AG09309 (cell line): ENCODE measurements at places on chromosomes 7 and 10.

DNA sequence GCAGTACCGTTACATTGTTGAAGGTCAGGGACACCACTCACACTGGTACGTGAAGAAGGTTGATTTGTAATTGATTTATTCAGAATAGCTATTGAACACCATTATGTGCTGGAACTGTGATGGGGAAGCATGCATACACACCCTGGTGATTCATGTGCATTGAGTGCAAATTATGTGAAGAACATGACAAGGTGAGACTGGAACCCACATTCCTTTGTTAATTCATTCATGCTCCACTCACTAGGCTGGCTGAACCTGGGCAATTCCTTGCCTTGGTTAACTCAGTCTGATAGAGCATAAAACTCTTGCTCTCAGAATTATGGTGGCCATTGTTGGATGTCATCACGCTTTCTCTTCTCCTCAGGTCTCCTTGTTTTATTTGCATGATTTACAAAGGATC lies 67.3 kb upstream of the TPK1 start:
- DNase-seq: no peak

GRCh38 chr7:128790315-128791041 lies 1.3 kb upstream of the CCDC136 start:
- no peak for DNase-seq

- no peak for DNase-seq
These were observed 370.9 kb downstream of the SH2D4B start for GRCh38 chr10:80908611-80909010.

- DNase-seq: no peak
These were observed 96.6 kb upstream of the TMEM196 start for GRCh38 chr7:19869979-19870378.

- DNase-seq: no peak
These were observed 365.6 kb downstream of the ANKRD7 start for GRCh38 chr7:118590107-118590506.

GRCh38 chr10:12271210-12271540 lies 75.2 kb downstream of the CDC123 start:
- DNase-seq: no peak

GRCh38 chr7:78073609-78074382 lies 275.2 kb downstream of the PHTF2 start:
- DNase-seq: no peak

- no peak for DNase-seq
These were observed 42.3 kb downstream of the PRKCQ start for GRCh38 chr10:6537770-6538169.

- no peak for DNase-seq
These were observed 286.6 kb downstream of the ZNF33B start for GRCh38 chr10:42351745-42352144.

- DNase-seq: no peak
These were observed 84.3 kb upstream of the SKAP2 start for GRCh38 chr7:26948617-26949118.

DNA sequence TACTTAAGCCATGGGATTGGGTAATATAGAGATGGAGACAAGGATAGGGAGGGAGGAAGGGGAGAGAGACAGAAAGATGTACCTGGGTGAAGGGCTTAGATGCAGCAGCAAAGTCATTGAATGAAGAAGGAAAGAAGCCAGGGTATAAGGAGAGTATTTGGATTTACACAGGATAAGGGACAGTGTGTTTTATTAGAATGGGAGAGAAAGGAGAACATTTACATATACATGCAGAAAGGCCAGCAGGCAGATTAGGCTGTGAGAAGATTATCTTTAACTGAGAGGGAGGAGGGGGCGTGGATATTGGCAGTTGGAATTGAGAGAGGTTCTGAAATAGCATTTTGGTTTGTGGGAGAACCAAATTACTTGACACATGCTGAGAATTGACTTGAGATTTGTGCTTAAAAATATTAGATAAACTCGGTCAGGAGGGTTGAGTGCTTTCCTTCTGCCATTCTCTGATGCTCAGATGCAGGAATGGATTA lies 161.5 kb upstream of the ZNF804B start:
- DNase-seq: no peak

DNA sequence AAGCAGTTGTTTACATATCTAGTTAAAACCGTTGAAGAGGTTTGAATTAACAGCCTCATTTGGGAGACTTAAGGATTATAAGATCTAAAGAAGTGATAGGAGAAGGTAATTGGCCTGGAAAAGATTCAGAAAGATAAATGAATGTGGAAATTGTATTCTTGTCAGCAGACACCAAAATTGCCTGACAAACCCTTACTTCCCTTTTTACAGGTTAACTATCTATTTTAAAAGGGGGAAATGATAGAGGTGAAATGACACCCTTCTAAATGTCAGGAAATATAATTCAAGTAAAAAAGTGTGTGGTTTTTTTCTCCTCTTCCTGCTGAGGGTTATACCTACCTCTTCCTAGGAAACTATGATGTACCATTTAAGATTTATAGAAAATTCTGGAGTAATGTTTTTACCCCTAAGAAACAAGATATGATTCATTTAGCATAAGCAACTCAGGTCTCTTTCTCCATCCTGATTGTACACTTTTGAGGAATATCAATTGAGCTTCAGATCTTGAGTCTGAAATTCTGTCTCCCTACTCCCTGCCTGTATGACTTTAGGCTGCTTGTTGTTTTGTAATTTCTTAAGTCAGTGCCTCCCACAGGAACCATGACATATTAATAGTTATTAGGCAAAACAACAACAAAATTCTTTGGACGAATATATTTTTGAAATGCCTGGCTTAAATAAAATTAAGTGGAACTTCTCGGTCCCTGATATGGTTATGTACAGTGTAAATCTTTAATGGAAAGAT lies 250.4 kb downstream of the RNLS start:
- DNase-seq: no peak

GRCh38 chr7:27128776-27129728 lies 1.5 kb downstream of the HOXA4 start:
- DNase-seq: no peak

DNA sequence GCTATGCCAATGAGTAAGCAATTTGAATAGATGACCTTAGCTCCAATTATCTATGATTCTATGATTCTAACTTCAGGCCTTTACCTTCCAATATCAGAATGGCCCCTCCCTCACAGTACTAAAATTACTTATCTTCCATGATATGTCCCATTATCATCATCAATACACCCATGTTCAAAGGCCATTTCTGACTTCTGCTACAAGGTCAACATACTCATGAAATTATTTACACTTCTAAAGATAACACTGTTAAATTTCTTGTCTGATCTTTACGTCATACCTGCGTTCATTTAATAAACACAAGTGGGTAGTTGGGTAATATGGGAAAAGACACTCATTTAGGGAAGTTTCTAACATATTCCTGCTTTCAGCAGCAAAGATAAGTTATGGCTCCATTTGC lies 21.2 kb downstream of the IMMP2L start:
- DNase-seq: no peak

DNA sequence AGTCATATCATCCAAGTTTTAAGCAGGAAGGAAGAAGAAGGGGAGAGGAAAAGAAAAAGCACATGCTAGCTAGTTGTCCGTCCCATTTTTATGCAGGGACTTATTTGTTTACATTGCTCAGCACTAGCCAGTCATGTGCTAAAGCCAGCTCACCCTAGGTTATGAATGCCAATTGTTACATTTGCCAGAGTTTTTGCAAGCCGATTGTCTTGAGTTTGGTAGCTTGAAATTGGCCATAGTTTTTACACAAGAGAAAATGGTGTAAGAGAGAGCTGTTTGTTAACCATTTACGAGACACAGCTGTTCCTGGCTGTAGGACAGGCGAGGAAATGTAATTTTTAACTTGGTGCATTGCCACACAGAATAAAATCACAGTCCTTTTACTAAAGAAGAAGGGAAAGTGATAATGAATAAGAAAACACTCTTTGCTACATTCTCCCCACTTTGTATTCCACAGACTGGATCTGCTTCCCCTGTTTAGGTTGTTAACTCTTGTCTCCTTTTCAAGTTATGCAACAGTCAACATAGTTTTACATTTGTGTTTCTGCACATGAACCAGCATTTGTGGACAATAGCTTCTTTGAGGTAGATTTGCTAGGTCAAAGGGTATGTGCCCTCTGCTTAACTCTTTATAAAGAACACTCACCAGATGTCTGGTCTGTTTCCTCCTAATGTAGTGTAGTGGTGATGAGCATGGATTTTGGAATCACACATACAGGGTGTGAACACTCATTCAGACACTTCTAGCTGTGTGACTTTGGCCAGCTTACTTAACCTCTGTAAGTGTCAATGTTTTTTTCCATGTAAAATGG lies 357.2 kb downstream of the LRMDA start:
- DNase-seq: no peak

GRCh38 chr10:77529050-77529576 lies 108.5 kb downstream of the KCNMA1 start:
- no peak for DNase-seq

DNA sequence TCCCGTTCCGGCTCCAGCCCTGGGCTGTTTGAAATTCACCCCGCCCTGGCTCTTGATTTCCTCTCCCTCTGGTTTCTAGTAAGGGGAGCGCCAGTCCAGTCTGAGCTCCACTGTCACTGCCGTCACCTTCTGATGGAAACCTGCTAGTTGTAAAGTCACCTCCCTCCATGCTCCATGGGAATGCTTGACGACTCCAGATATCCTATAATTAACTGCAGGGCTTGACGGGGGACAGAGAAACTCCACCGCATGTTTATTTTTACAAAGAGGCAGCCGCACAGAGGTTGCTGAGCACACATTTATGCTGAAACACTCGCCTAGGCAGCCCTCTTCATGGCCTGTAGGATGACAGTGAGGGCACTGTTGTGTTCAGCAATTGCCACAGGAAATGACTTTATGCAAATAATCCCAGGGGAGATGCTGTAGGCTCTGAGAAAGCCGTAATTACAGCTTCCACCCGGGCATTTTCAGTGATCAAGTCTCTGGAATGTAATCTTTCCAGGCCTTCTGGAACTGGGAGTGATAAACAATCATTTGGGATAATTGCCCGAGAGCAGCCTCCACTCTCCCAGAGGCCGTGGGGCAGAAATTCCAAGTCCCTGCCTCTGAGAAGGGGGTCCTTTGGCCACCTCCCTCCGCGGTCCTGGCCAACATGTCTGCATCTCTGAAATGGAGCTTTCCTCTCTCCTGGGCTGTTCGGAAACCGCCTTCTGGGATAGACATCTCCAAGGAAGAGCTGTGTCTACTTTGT lies 300.5 kb downstream of the KLF6 start:
- DNase-seq: no peak

DNA sequence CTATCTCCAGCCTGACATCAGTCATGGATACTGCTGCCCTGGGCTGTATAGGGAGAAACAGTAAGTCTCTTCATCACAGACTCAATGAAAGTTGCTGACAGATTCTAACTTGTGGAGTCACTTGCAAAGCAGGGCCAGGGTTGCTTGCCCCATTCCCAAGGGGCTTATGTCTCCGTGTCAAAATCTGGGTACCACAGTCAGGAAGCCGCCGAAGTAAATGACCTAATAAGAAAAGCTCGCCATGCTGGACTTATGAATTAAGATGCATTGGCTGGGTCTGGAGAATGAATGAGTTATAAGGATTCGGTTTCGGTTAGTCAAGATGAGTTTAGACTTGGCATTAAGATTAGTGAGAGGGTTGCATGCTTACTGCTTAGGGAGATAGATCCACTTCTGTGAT lies 10.8 kb upstream of the OR6V1 start:
- no peak for DNase-seq

GRCh38 chr7:21898265-21898930 lies 47.3 kb downstream of the CDCA7L start:
- DNase-seq: no peak

DNA sequence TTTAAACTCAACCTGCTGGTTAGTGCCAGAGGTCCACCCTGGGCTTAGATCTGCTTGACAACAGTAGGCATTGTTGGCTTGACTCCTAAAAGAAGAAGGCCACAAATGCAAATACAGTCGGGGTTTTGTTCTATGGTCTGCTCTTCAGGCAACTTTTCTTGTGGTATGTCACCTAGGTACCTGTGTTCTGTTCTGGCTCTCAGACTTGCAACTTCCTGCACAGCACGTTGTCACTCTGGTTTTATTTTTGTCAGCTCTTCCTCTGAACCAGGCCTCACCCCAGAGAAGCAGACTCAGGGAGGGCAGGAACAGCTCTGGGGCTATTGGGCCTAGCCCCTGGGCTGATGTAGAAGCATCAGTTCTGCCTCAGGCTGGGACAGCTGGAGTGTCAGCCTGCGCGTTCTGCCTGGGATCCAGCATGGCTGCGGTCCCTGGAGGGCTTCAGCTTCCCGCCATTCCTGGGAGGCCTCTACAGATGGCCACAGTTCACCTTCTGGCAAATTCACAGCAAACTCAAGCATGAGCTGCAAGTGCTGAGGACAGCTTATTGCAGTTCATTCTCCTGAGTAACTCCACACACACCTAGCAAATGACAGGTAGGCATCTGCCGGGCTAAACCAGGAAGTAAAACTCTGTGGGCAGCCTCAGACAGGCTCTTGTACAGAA lies 11.0 kb upstream of the PDCD4 start:
- DNase-seq: no peak

- no peak for DNase-seq
These were observed 1164.2 kb upstream of the LRRN3 start for GRCh38 chr7:109926738-109927137.

DNA sequence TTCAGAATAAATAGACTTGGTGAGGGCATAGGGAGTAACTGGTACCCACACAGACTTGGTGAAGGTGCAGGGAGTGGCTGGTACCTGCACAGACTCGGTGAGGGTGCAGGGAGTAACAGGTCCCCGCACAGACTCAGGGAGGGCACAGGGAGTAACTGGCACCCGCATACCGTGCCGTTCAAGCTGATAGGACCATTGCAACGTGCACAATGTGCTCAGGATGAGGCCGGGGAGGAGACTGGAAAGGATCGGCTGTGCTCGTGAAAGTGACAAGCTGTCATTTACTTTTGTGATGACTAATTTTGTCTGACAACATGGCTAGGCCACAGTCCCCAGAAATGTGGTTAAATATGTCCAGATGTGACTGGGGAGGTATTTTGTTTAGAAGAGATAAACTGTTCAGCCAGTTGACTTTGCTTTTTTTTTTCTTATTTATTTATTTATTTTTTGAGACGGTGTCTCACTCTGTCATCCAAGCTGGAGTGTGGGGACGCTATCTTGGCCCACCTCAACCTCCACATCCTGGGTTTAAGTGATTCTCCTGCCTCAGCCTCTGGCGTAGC lies 76.2 kb upstream of the NMT2 start:
- no peak for DNase-seq

GRCh38 chr7:46170792-46171191 lies 249.7 kb upstream of the IGFBP3 start:
- no peak for DNase-seq
